ENCODE measurements at places on chromosomes 4 and X.

DNA sequence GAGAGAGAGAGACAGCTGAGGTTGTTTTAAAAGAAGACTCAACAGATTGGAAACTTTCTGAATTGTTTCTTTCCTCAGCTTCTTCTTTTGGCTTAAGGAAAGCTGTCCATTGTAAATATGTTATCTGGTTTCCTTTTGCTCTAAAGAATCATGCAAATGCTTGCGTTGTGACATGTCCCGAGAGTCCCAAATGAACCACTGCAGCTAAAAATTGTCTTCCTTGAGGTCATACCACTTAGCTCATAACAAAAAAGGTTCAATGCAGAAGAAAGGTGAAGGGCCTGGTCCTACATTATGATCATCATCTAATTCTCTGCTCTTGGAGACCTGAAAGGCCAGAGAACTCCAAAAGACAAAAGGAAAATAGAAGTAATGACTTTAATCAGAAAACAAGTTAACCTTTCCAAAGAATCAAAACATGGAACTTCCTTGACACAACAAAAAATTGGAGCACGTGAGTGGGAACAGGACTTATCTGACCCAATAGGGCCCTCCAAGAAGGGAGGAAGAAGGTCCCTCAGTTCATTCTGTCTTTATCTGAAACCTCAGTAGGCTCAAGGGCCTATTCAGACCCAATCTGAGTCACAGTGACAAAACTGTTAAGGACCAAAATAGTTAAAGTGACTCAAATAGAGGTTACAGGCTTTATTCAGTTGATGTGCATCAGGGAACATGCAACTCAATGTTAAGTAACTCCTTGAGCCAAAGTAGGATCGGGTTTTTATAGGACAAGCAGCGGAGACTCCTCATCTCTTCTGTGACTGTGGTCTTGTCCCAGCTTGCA, 14.7 kb upstream of the VSIG1 start:
- no peak for DNase-seq

GRCh38 chrX:108270739-108271396, 167.4 kb downstream of the COL4A6 start:
- DNase-seq: no peak

- DNase-seq: no peak
These were observed 27.2 kb downstream of the TAPT1 start for GRCh38 chr4:16199093-16199492.

GRCh38 chr4:156732634-156733033, 239.0 kb downstream of the PDGFC start:
- no peak for DNase-seq

DNA sequence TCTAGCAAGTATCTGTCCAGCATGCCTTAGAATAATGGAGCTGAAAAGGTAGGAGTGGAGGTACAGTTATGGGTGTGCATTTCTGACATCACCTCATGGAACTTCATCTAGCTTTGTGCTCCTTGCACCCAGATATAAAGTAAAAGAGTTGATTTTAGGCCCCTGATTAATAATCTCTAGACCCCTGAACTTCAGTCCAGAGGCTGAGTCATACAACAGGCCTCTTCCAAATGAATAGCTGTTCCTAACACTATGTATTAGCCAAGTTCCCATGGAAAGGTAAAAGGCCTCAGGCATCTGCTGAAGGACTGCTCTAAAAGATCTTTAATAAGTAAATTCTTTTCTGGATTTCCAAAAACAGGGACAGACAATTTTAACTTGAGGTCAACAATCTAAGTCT, 16.2 kb downstream of the TBC1D9 start:
- no peak for DNase-seq

GRCh38 chr4:95180531-95181242, 368.1 kb downstream of the UNC5C start:
- no peak for DNase-seq

DNA sequence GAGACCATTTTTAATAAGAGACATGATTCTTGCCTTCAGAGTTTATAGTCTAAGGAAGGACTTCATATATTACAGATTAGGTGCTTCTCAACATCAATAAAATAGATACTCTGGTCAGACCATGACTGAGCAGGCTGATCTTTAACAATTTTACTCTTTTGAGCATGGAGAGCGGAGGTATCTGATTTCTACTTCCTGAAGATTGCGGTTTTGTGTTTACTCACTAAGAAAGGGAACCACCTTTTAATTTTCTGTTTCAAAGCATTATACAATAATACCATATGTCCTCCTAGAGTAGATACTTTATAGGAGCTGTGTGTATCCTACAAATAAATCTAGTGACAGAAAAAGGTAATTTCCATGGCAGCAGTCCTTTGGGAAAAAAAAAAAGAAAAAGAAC, 12.5 kb downstream of the MORC4 start:
- no peak for DNase-seq

GRCh38 chrX:134633394-134633793, 24.9 kb downstream of the PLAC1 start:
- no peak for DNase-seq

- no peak for DNase-seq
These were observed 46.7 kb downstream of the FSTL5 start for GRCh38 chr4:162117051-162117450.

GRCh38 chr4:107255114-107255513, 219.0 kb upstream of the DKK2 start:
- no peak for DNase-seq

DNA sequence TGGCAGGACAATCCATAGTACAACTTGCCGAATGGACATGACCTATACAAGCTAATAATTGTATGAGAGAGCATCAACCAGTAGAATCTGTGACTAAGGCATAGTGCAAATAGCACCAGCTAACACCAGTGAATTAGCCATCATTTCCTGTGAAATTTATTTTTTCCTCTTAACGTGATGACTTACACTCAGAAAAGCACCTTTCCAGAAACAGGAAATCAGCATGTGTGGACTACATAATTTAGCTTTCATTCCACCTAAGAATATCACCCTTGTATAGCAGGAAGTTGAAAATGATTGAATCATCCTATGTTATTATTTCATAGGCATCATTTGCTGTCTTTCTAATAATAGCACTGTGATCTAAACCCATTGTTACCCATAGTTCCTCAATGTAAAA, 1393.4 kb upstream of the PCDH7 start:
- no peak for DNase-seq

GRCh38 chr4:117514391-117515175, 429.2 kb upstream of the TRAM1L1 start:
- DNase-seq: no peak

- no peak for DNase-seq
These were observed 442.9 kb downstream of the TLL1 start for GRCh38 chr4:166315721-166316467.

- no peak for DNase-seq
These were observed 526.6 kb downstream of the PACRGL start for GRCh38 chr4:21226637-21227538.

All from HFFc6 (cell line).